Activated CD4-positive, alpha-beta T cell treated with anti-CD3 and anti-CD28 coated beads, Interleukin-2, amount 50 U/mL, for 16 hours (primary cell): ENCODE measurements at places on chromosomes 4 and X.
A peak's percentile ranks its signal among the peaks of the same experiment; 100 is the strongest.

- DNase-seq: no peak
Measured at GRCh38 chr4:73450398-73451004, 14.5 kb downstream of the AFP start.

- DNase-seq: no peak
Measured at GRCh38 chrX:323721-324628, 5.4 kb upstream of the GTPBP6 start.

GRCh38 chr4:178665916-178666315, 1223.7 kb upstream of the AGA start:
- no peak for DNase-seq

- DNase-seq: no peak
Measured at GRCh38 chrX:2507904-2508627, 7.3 kb upstream of the DHRSX start.

- no peak for DNase-seq
Measured at GRCh38 chr4:100876546-100876945, 358.7 kb upstream of the EMCN start.

GRCh38 chrX:139044680-139045079, 333.2 kb upstream of the FGF13 start:
- DNase-seq: no peak

GRCh38 chr4:174222266-174222872, 61.1 kb downstream of the FBXO8 start:
- DNase-seq: peak; percentile 21

DNA sequence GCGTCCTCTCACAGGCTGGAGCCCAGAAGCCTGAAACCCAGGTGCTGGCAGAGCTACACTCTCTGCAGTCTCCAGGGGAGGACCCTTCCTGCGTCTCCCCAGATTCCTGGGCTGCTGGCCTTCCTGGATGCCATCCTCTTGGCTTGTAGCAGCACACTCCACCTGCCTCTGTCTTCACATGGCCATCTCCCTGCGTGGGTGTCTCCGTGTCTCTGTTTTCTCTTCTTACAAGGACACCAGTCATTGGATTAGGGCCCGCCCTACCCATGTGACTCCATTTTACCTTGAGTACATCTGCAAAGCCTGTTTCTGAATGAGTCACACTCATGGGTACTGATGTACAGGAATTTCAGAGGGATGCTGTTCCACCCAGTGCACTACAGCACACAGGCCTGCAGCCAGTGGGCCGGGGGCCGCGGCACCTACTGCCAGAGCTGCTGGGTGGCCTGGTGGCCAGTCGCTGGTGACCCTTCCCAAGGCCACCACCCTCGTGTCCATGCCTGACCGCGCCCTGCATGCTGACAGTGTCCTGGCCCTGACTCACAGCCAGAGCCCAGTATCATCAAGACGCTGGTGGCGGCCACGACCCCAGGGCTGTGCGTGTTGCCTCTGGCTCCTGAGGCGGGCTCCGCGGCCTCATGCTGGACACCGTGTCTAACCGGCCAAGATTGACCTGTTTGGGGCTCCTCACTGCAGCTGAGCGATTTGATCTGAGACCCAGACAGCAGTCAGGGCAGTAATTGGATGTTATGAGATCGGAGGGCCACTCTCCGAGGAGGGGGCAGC, 63.6 kb upstream of the NKX1-1 start:
- no peak for DNase-seq

DNA sequence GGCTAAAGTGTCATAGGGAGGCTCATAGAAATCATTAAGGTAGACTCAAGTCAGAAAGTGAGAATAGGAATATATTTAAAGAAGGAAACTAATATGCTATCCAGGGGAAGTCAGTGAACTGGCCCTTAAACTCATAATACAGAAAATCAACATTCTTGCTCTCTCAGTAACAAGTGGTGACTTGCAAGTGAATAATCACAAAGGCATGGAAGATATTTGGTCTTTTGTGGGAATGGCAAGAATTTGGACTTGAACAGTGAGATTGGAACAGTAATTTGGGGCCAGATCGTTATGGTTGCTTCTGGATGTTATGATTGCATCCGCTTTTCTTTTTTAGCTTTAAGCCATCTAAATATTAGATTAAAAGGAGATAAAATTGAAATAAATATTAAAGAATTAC, 103.8 kb downstream of the TBC1D19 start:
- no peak for DNase-seq

DNA sequence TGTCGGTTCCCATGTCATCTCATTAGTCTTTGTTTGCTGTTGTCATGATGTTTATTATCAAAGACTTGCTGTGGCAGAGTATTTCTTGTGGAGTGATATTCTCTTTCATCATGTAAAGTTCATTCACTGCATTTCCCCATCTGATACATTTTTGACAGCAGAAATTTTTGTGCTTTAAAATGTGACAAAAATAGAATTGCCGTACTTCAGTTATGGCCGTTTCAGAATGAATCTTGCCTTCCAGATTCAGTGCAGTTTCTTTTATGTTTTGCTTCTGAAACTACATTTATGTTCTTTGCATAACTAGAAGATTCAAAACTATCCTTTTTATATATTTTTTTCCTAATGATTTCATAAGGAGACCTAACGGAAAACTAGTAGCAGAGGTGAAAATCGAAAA, 10.0 kb downstream of the CSTF2 start:
- DNase-seq: peak; percentile 17

DNA sequence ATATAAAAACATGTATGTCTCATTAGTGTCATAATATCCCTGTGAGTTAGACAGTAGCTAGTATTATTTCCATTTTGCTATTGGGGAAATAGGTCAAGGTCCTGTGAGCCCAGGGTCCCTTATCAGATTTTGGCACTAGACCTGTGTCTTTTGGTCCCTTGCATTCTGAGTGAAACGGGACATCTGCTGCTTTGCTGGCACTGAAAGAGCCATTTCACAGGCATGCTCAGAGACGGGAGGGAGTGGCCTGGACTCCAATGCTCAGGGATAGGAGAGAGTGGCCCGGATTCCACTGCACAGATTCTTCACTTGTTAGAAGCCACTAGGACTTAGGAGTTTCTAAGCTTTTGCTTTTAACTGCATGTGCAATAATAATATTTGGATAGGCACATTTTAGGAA, 177.2 kb downstream of the TSPAN5 start:
- no peak for DNase-seq

DNA sequence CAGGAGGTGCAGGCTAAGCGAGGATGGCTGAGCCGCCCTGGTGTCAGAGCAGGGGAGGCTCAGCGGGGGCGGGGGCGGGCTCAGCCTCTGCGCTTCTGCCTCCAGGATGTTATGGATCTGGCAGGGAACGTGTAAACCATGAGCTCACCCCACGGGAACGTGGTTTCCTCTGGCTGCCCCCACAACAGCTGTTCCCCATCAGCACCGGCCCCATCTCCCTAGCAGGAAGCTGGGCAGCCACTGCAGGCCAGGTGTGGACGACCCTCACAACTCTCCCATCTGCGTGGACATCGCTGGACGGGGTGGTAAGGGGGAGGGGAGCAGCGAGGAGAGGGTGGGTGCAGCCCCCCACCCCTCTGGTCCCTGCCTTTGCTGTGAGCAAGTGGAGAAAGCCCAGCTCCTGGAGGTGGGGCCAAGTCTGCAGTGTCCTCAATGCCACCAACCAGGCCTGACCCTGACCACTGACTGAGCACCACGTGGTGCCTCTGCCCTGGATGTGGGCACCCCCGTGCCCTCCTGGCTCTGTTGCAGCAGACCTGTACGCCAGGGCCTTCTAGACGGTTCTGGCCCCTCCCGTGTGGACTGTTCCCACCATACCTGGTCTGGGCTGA, 28.1 kb upstream of the SPON2 start:
- peak; percentile 35 for DNase-seq

DNA sequence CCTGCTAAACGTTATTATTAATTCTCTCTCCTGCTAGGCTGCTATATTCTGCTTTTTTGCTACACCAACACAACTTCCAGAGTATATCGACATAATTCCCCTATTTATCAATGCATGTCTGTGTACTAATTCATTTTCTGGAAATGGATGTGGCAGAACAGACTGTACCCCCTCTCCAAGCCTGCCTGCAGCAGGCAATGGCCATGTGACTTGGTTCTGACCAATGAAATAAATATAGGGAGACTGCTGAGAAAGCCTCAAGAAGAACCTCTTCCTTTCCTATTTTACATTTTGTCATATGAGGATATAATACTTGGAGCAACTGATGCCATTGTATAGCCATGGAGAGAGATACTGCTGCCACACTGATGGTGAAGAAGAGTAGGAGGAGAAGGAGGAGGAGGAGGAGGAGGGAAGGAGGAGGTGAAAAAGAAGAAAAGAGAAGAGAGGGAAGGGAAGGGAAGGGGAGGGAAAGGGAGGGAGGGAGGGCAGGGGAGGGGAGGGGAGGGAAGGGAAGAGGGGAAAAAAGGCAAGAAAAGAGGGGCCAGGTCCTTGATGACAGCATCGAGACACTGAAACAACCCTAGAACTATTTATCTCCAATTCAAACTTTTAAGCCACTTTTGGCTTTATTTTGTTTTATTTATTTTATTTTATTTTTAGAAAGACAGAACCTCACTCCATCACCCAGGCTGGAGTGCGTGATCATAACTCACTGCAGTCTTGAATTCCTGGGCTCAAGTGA, 57.0 kb upstream of the SPP1 start:
- DNase-seq: no peak
